ENCODE measurements at places on chromosomes 1 and 21. TPM values are rescaled to one million over a fixed set of nuclear protein-coding genes. Genes with fewer than 3 reads are reported as not detected.

Gene VSIG8
- not detected for total RNA-seq

GRCh38 chr1:119266386-119266785 lies 102.2 kb upstream of the HAO2 start:
- DNase-seq = no peak

Gene EYA3
- 32.0 TPM for total RNA-seq

- DNase-seq = no peak
These were observed 60.7 kb downstream of the CDC14A start for GRCh38 chr1:100413035-100413434.

Data from activated CD4-positive, alpha-beta memory T cell treated with anti-CD3 and anti-CD28 coated beads, Interleukin-2, amount 10 ng/mL, durations not matched to agents 7 days and 5 days (primary cell).